Activated CD4-positive, alpha-beta T cell treated with anti-CD3 and anti-CD28 coated beads, Interleukin-2, amount 50 U/mL, for 4 hours (primary cell): ENCODE measurements at places on chromosomes 12 and 14.

- DNase-seq, result no peak
These were observed 414.4 kb downstream of the DAD1 start for GRCh38 chr14:22174412-22175277.

- DNase-seq, result no peak
These were observed 907.2 kb downstream of the LRFN5 start for GRCh38 chr14:42513837-42514236.

DNA sequence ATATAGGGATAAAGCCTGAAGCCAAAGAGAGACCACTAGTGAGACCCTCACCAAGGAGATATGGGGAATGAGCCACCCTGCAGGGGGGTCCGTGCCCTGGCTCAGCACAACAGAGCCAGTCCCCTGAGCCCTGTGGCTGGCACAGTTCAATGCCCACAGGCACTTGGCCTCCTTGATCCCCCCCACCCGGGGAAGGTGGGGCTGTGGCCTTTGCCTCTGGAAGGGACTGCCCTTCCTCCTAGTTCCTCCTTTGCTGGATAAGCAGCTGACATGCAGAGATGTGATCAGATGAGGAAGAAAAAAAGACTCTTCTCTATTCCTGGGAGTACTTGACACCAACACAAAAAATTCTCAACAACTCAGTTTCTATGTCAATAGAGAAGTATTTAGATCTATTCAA, 19.9 kb downstream of the TTC7B start:
- DNase-seq, result no peak

DNA sequence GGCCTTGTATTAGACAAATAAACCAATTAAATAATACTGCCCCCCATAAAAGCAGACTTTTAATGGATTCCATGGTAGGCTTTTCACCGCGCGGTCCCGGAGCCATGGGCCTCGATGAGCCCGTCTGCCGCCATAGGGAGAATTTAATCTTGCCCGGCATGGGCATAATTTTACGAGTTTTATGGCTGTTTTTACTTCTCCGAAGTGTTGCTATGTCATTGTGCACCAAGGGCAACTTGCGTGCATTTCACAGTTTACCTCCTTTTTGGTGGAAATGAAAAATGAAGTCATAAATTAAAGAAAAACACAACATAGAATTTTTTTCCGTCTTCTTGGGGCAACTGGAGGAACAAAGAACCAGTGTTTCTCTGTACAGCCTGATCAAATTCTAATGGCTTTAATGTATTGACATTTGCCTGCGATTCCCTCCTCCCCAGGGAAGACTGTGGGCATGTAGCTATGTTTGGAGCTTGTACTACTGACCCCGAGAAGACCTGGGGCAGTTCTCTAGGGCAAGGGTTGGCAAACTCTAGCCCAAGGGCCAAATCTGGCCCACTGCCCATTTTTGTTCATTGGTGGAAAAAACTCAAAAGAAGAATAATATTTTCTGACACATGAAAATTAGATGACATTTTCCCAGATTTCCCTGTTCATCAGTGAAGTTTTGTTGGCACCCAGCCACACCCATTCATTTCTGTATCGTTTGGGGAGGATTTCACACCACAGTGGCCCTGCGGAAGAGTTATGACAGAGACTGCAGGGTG, 142.7 kb downstream of the CHST11 start:
- no peak for DNase-seq

- DNase-seq, result no peak
These were observed 11.3 kb upstream of the LTA4H start for GRCh38 chr12:96046543-96047228.

- DNase-seq, result no peak
These were observed 141.9 kb downstream of the KCNA5 start for GRCh38 chr12:5185435-5186069.

GRCh38 chr12:96773031-96773430, 134.0 kb upstream of the NEDD1 start:
- DNase-seq, result no peak

DNA sequence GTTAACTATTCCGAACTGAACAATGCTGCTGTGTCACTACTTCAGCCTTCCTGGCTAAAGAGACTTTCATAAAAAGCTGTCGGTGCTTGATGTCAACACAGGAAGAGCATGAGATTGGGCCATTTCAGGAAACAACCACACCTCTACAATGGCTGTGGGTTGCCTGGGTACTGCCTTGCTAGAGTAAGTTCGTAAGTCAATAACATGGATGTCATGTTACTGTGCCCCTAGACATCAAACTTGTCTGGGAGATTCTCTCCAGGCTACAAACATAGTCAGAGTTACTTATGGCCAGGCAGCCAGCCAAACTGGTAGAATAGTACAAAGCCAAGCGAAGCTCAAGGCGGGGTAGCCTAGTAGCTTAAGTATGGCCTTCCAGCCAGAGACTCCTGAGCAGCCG, 23.1 kb downstream of the MAX start:
- no peak for DNase-seq

GRCh38 chr12:42992826-42993225, 403.3 kb upstream of the PRICKLE1 start:
- DNase-seq, result no peak

GRCh38 chr12:7130701-7131501, 730 bp downstream of the CLSTN3 start:
- DNase-seq, result no peak

- DNase-seq, result no peak
These were observed 5.8 kb downstream of the NID2 start for GRCh38 chr14:52063052-52063462.

DNA sequence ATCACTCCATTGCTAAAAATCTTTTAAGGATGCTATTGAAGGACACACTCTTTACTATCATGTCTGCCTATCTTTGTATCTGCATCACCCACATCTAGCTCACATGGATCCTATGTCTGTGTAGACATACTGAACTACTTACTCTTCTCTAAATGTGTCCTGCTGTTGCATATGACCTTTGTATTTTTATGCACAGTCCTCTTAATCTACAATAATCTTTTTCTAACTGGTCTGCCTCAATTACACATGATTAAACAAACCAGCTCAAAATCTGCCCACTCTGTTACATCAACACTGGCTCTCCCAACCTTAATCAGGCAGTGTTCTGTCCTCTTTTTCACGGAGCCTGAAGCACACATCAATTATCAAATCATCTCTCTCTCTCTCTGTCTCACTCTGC, 316.3 kb upstream of the MGAT4C start:
- no peak for DNase-seq

GRCh38 chr14:93965287-93965821, 11.0 kb downstream of the ASB2 start:
- no peak for DNase-seq

GRCh38 chr12:19066475-19067001, 63.0 kb upstream of the PLEKHA5 start:
- no peak for DNase-seq

DNA sequence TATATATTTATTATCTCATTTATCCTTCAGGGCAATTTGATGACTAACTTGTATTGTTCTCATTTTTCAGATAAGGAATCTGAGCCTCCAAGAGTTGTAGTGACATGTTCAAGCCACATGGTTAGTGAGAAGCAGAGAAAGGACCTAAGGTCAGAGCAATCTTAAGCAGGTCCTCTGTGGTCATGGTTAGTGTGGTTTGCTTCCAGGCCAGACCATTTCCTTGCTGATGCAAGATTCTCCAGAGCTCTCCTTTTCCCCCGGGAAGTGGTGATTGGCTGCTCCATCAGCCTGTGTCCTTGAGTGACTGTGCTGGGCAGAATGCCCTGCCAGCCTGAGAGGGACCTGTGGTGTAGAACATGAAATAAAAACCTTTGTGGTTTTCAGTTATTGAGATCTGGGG, 141.3 kb downstream of the KTN1 start:
- DNase-seq, result no peak

- DNase-seq, result no peak
These were observed 1.7 kb downstream of the SPTSSA start for GRCh38 chr14:34460295-34460694.

GRCh38 chr14:35444104-35444503, 39.6 kb upstream of the NFKBIA start:
- no peak for DNase-seq

DNA sequence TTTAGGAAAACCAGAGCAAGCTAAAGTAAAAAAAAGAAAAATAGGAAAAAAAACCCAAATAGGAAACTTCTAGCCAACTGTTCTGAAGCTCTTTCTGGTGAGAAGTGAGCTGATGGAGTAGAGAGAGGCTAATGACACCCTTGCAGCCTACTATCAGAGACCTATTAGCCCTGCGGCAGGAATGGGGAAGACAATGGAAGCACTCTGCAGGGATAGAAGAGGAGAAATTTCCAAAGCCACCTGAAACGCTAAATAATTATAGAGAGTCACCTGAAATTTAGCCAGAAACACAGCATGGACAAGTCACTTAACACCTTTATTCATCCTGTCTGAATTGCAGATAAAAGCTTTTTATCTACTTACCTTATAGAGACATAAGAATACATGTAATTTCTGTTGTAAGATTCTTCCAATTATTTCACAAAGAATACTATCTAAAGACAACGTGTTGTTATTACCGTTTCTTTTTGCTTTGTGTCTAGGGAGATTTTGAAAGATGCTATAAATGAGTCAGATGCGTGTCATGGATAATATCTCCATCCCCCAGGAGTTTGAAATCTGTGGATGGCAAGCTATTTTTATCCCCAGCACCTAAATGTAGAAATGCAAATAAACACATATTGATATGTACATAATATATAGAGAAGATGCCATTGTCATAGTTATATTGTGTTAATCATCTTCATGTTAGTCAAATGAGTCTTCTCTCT, 138.6 kb downstream of the TPH2 start:
- no peak for DNase-seq

DNA sequence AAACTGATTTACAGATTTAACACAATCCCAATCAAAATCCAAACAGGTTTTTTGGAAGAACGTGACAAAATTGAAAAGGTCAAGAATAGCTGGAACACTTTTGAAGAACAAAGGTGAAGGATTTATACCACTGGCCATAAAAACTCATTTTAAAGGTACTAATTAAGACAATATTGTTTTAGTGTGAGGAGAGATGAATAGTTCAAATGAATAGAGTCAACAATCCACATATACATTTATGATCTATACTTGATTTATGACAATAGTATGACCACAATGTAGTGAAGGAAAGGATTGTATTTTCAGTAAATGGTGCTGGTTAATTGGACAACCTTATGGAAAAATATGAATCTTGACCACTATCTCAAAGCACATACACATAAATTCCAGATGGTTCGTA, 29.3 kb downstream of the CCDC175 start:
- no peak for DNase-seq

- DNase-seq, result no peak
These were observed 40.5 kb downstream of the SLC2A14 start for GRCh38 chr12:7832059-7832696.

DNA sequence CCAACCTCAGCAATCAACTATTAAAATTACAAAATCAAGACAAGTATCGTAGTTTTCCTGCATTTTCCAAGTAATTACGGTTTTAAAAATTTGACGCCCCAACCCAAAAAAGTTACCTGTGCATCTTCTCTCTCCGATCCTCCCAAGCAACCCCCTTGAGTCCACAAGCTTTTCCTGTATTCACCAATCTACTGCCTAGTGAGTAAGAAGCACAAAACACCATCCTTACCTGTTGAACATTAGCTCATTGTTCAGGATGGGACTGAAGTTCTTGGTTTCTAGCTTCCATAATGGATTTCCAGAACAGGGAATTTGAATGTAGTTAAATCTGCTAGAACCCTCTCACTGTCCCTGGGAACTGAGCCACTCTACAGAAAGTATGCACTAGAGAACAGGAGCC, 162.0 kb downstream of the PAX9 start:
- DNase-seq, result no peak

- no peak for DNase-seq
These were observed 84.6 kb downstream of the ITPR2 start for GRCh38 chr12:26748412-26748740.

DNA sequence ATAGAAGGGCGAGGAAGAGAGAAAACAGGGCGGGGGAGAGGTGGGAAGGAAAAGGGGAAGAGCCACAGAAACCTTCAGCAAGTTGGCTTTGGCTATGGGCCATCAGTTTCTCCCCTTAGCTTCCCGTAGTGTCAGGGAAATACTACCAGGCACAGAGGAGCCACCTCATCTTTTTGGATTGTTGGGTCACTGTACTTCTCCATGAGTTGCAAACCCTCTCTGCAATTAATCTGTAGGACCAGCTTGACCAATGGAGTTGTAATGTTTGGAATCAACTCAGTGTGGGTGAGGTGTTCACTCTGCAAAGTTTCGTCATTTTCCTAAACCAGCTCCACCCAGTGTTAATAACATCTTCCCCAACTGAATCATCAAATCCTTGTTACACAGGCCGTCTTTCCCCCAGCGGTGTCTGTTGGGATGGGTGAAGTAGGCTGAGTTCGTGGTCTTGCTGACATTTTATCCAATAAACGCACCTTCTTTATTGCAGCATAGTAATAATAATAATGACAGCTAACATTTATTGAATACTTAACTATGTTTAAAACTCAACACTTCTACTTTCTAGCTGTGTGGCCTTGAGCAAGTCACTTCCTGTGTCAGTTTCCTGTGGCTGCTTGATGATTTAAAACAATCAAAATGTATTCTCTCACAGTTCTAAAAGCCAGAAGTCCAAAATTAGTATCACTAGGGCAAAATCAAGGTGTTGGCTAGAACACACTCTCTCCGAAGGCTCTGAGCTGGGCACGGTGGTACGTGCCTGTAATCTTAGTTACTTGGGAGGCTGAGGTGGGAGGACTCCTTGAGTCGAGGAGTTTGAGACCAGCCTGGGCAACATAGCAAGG, 8.1 kb upstream of the GLTP start:
- DNase-seq, result no peak

GRCh38 chr12:85423947-85424346, 143.9 kb downstream of the ALX1 start:
- no peak for DNase-seq

GRCh38 chr12:113468365-113469223, 3.1 kb downstream of the LHX5 start:
- no peak for DNase-seq

- peak; percentile 53 for DNase-seq
These were observed 3.2 kb downstream of the DGLUCY start for GRCh38 chr14:91116913-91117588.

GRCh38 chr14:75565056-75565455, 13.4 kb upstream of the FLVCR2 start:
- no peak for DNase-seq

GRCh38 chr12:48512855-48513254, 12.6 kb upstream of the OR8S1 start:
- DNase-seq, result no peak

GRCh38 chr12:53601296-53601847, 24.8 kb downstream of the ATF7 start:
- DNase-seq, result no peak

- DNase-seq, result no peak
These were observed 45.8 kb downstream of the MLXIP start for GRCh38 chr12:122124370-122124769.

DNA sequence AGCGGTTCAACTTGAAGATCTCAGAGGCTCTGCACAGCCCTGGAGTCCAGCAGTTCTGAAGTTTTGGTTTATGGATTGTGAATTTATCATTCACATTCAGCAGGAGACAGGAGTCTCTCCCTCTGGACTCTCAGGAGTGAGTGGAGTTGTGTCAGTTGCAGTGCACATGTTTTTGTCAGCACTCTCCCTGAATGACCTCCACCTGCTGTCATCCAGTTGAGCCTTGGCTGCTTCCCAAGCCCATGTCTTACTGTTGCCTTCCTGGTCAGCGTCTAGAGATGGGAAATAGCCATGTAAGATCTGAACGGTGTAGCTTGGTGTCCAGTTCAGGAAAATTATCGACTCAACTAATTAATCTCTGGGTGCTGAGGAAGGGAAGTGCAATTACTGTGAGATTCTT, 133.2 kb downstream of the PRKCH start:
- no peak for DNase-seq

GRCh38 chr14:45793081-45793480, 540.1 kb upstream of the MIS18BP1 start:
- DNase-seq, result no peak
